ENCODE measurements at places on chromosomes 3 and 15. TPM values are rescaled to one million over a fixed set of nuclear protein-coding genes. Genes with fewer than 3 reads are reported as not detected.
A peak's percentile ranks its signal among the peaks of the same experiment; 100 is the strongest.

The ASB14 gene
- not detected for total RNA-seq

The NANOGP8 gene
- not detected for total RNA-seq

- DNase-seq: no peak
Observed at GRCh38 chr3:169173636-169174035, 489.9 kb downstream of the MECOM start.

GRCh38 chr3:9980251-9980650 lies 6.4 kb downstream of the EMC3 start:
- no peak for DNase-seq

DNA sequence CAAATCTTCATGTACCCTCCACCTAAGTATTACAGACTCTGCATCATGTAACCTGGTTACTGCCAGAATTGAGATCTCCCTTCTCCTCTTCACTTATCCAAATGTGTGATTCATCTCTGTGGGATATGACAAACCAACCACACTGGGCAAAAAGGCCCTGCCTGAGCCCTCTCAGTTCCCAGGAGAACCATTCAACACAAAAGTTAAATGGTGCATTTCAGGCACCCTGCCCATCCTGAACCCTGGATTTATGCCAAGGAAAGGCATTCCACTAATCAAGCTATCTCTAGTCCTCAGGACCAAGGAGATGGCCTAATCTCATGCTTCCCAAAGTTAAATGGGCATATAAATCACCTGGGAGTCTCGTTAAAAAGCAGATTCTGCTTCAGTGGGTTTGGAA lies 108.5 kb downstream of the TNIK start:
- peak; percentile 52 for DNase-seq

DNA sequence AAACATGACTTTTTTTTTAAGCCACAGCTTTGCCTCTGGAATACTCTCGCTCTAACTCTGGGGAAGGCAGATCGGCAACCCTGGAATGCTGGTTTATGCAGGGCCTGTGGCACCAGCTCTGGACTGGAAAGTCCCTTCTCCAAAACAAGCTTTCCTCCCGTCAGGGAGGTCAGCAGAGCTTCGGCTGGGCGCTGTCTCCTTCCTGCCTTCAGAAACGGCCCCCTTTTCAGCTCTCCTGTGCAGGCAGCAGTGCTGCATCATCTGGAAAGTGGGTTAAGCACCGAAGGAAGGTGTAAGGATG lies 42.7 kb upstream of the SKOR1 start:
- DNase-seq: no peak
